Activated T-helper 1 cell treated with anti-CD3 and anti-CD28 coated beads, Interleukin-12 subunit alpha, Interleukin-12 subunit beta, Interleukin-2, Interleukin-4 antibody, amounts not matched to agents 30 ng/mL and 10 ng/mL and 1 ng/mL, durations not matched to agents 14 hours and 24 hours and 36 hours (primary cell): ENCODE measurements at places on chromosomes 1 and 21. TPM values are rescaled to one million over a fixed set of nuclear protein-coding genes. Genes with fewer than 3 reads are reported as not detected.

Gene RHBDL2
- total RNA-seq, result not detected in 2 replicates

Gene S1PR1
- total RNA-seq, result 42.5 and 42.9 TPM in 2 replicates

Gene TPTE
- total RNA-seq, result not detected in 2 replicates

- no peak for DNase-seq
Measured at GRCh38 chr1:28194326-28195035, 18.0 kb upstream of the PTAFR start.

DNA sequence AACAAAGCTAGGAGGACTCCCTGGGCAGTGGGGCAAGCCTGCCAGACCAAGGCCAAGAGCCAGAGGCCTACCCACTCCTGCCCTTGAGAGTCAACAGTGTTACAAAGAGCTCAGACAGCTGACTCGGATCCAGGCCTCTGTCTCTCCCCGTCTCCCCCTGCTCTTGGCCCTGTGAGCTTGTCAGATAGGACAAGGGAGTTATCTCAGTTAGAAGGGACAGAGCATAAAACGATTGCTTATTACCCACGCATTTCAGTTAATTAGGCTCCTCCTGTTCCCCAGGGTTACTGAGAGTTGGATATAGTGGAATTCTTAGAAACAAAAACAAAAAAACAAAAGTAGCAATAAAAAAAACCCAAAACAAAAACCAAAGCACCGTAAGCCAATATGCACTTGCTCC lies 1.3 kb downstream of the SLC41A1 start:
- no peak for DNase-seq

DNA sequence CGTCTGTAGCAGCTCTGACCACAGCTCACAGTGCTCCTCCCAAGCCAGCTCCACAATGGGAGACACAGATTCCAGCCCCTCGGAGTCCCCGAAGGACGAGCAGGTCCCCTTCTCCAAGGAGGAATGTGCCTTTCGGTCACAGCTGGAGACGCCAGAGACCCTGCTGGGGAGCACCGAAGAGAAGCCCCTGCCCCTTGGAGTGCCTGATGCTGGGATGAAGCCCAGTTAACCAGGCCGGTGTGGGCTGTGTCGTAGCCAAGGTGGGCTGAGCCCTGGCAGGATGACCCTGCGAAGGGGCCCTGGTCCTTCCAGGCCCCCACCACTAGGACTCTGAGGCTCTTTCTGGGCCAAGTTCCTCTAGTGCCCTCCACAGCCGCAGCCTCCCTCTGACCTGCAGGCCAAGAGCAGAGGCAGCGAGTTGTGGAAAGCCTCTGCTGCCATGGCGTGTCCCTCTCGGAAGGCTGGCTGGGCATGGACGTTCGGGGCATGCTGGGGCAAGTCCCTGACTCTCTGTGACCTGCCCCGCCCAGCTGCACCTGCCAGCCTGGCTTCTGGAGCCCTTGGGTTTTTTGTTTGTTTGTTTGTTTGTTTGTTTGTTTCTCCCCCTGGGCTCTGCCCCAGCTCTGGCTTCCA lies 22.9 kb upstream of the VPS13D start:
- no peak for DNase-seq

GRCh38 chr1:209383422-209383821 lies 200.1 kb upstream of the CAMK1G start:
- no peak for DNase-seq

DNA sequence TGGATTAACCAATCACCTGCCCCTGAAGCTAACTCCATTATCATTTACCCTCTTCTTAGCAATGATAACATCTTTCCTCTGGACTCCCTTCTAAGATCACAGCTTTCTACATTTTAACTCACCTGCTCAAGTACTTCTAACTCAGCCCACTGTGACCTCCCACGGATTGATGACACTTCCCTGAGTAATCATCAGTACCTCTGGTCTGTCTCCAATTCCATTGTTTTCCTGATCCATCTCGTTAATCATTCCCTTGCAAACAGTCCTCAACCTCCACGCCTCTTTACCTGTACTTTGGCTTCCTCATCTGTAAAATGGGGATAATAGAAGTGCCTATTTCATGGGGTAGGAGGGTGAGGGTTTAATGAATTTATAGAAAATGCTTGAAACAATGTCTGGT lies 195.3 kb upstream of the APP start:
- no peak for DNase-seq

- DNase-seq, result no peak
Measured at GRCh38 chr1:91650764-91651163, 150.1 kb downstream of the CDC7 start.

- no peak for DNase-seq
Measured at GRCh38 chr1:8189931-8190483, 127.9 kb upstream of the SLC45A1 start.

GRCh38 chr1:194447636-194448035 lies 1261.2 kb upstream of the B3GALT2 start:
- DNase-seq, result no peak

DNA sequence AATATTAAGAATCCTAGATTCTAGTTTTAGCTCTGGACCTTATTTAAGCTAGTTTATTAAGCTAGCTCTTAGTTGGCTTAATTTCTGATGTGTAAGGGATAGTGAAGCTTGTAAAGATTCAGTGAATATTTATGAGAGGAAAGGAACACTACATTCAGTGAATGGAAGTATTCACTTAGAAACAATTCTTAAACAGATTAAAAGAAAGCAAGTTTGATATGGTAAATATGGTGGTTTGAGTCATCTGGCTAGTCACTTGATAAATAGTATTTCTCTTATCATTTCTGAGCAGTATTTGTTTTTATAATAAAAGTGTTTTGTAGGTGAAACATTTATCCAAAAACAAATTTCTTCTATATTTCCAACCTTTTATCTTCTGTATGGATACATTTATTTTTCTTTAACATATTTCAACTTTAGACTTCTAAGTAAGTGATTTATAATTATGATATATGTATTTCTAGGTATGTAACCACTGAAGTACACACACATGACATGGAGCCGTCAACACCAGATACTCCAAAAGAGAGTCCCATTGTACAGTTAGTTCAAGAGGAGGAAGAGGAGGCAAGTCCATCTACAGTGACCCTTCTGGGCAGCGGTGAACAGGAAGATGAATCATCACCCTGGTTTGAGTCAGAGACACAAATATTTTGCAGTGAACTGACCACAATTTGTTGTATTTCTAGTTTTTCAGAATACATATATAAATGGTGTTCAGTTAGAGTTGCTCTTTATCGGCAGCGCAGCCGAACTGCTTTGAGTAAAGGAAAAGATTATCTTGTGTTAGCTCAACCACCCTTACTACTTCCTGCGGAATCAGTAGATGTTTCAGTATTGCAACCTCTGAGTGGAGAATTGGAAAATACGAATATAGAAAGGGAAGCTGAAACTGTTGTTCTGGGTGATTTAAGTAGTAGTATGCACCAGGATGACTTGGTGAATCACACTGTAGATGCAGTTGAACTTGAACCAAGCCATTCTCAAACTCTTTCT lies 55.6 kb downstream of the SUCO start:
- no peak for DNase-seq

DNA sequence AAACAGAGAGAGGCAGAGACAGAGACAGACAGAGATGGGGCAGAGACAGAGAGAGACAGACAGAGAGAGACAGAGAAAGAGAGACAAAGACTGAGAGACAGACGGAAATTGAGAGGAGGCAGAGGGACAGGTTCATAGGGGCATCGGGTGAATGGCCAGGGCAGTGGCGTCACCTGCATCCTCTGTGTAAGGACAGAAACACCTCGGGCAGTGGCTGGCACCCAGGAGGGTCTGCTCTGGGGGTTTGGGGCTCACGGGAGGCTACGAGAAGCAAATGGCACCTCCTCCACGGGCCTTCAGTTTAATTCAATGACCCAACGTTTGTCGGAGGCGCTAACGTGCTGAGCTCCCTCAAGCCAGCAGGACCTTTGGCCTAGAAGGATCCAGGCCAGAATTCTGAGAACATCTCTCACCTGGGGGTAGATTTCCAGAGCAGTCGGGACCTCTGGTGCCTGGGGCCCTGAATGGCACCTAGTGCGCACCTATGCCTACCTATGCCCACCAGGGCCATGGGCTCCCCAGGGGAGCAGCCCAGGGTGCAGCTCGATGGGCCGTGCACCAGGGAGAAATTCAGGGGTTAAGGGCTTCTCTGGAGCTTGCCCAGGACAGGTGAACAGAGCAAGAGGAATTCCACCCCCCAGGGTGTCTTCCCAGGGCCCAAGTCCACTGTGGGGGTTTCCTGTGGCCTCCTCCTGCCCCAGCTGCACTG lies 20.6 kb upstream of the PTTG1IP start:
- no peak for DNase-seq
